ENCODE measurements at places on chromosomes 11 and 22.

DNA sequence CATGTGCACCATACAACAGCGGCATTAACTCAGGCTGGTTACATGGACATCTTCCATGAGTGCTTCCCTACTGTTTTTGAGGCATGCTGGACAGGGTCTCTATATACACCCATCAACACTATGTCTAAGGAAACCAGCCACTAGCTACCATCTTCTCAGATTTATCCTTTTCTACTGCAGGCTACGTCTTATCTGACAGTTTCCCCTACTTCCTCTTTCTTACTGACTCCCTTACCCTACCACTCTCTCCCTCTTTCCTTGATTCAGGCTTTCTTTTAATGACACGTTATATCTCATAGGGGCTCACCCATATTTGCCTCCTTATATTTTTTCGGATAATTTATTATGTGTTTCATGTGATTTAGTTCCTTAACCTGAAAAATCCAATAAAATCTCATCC is 41.8 kb downstream of the DDI1 start:
- DNase-seq: no peak

DNA sequence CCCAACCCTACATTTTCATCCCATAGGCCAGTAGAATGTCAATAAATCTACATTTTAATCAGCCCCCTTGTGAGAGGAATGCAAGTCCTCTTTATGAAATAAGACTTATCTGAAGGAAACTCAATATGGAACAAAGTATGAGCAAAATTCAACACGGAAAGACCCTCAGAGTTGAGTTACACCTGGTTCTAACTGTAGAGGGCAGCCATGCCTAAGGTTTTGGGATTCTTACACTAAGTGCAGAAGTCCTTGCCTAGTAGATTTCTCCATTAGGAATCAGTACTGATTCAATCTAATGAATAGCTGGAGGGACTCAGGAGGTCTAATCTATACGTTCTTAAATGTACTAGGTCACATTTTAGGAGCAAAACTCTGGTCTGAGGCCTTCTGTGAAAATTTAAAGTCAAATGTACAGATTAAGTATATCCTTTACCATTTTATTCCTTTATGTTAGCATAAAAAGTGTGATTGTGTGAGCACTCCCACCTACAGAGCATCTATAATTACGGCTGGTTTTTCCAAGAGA is 904.5 kb downstream of the DLG2 start:
- no peak for DNase-seq

- no peak for DNase-seq
Observed at GRCh38 chr22:35952576-35952975, 76.0 kb downstream of the RBFOX2 start.

GRCh38 chr11:118374729-118375128 is 15.3 kb downstream of the UBE4A start:
- no peak for DNase-seq

GRCh38 chr11:116603728-116604323 is 169.0 kb downstream of the BUD13 start:
- DNase-seq: no peak

- DNase-seq: no peak
Observed at GRCh38 chr22:35846804-35847203, 129.1 kb downstream of the APOL5 start.

GRCh38 chr11:41121600-41121999 is 337.9 kb downstream of the LRRC4C start:
- no peak for DNase-seq

GRCh38 chr11:132022733-132023478 is 652.5 kb downstream of the NTM start:
- DNase-seq: no peak

GRCh38 chr11:113317339-113317738 is 3.0 kb downstream of the TTC12 start:
- no peak for DNase-seq

DNA sequence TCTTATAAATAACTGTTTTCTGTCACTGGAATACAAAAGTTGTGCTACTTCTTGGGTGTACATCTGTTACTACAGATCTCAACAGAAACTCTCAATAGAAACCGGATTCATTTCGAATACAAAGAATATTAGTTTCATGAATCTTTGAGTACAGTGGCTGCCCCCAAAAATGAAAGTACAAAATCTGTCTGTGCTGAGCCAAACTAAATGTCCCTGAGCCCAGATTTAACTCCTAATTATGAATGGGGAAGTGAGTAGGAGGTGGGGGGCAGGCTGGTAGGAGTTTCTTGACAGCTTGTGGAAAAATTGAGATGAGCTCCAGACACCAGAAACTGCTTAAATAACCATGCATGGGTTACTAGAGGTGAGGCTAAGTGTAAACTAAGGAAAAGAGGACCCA is 41.6 kb downstream of the PITPNB start:
- no peak for DNase-seq

- no peak for DNase-seq
Observed at GRCh38 chr11:46724088-46724487, 5.1 kb downstream of the F2 start.

DNA sequence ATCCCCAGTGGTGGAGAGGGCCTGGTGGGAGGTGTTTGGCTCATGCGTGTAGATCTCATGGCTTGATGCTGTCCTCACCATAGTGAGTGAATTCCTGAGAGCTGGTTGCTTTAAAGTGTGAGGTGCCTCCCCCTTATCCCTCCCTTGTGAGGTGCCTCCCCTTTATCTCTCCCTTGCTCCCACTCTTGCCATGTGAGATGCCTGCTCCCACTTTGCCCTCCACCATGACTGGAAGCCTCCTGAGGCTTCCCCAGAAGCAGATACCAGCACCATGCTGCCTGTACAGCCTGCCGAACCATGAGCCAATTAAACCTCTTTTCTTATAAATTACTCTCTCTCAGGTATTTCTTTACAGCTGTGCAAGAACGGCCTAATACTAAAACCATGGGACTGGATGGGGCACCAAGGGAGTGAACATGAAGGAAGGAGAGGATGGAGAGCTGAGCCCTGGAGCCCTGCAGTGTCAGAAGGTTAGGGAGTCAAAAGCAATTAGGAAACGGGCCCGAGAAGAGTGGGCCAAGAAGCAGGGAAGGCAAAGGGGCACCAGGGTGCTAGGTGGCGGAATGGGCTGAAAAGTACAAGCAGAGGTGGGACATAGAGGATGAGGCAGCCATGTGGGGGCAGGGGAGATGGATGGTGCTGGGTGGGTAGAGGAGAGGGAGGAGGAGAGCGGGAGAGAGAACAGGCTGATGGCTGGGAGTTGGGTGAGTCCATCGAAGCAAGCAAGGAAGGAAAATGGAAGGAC is 9.4 kb downstream of the IFITM10 start:
- no peak for DNase-seq

All from SJSA1 (cell line).